ENCODE measurements at places on chromosomes 11 and 22. TPM values are rescaled to one million over a fixed set of nuclear protein-coding genes. Genes with fewer than 3 reads are reported as not detected.

SESN3 gene
- polyA plus RNA-seq: 71.4 TPM

OR2AG1 gene
- polyA plus RNA-seq: 0.05 TPM

MMP27 gene
- not detected for polyA plus RNA-seq

OR51E2 gene
- polyA plus RNA-seq: 0.73 TPM

TRIM51G gene
- polyA plus RNA-seq: not detected
